HT-29 (cell line): ENCODE measurements at places on chromosomes 6 and 20.

- DNase-seq: no peak
These were observed 584.7 kb downstream of the RFPL4B start for GRCh38 chr6:112931832-112932231.

DNA sequence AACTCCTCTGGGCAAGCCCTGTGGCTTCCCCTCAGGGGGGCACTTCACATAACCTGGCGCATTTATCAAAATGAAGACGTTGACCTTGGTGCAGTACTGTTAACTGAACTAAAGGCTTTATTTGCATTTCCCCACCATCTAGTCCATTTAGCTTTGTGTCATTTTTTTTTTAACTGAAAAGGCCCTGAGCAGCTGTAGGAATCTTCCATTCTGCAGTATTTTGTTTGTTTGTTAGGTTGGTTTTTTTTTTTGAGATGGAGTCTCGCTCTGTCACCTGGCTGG, 10.7 kb downstream of the TMEM181 start:
- no peak for DNase-seq

DNA sequence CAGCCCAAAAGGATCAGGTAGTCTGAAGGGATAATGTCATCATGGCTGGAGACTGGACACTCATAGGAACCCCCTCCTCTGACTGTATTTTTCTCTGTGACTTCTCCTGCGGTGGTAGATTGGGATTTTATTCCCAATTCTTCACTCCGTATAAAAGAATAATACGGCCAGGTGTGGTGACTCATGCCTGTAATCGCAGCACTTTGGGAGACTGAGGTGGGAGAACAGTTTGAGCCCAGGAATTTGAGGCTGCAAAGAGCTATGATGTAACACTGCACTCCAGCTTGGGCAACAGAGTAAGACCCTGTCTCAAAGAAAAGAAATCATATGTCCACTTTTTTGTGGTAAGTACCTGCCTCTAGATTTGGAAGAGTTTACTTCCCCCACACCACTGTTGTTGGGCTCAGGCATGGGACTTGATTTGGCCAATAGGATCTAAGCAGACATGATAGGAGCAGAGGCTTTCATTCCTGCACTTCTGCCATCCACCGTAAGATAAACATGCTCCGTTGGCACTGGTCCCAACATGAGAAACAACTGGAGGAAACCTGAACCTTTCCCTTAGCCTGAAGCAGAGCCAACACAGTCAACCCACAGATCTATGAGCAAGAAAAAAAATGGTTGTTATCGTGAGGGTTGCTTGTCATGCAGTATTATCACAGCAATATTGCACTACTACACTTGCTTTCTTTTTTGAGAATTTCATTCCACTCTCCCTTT, 82.0 kb downstream of the JPH2 start:
- DNase-seq: peak; percentile 43

- no peak for DNase-seq
These were observed 34.4 kb downstream of the SMOC2 start for GRCh38 chr6:168475188-168476013.

DNA sequence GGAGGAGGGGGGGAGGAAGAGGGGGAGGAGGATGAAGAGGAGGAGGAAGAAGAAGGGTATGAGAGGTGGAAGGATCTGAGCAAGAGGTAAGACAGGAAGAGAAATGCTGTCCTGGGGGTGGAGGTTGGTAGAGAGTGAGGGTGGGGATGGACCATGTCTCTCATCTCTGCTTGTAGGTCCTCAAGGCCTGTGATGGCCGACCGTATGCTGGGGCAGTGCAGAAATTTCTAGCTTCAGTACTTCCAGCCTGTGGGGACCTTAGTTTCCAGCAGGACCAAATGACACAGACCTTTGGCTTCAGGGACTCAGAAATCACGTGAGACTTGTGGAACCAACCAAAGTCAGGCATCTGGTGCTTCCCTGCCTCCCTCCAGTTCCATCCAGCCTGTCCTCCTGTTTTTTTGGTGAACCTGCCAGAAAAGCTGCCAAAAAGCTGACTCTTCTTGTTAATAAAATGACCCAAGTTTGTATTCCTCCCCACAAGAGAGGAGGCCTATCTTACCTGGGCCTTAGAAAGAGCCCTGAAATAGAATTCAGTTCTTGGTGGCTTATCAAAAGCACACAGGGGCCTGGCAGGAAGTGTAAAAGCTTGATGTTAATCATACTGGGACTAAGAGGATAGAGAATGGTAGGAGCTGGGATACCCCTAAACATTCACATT, 2.5 kb upstream of the C4A start:
- DNase-seq: no peak

DNA sequence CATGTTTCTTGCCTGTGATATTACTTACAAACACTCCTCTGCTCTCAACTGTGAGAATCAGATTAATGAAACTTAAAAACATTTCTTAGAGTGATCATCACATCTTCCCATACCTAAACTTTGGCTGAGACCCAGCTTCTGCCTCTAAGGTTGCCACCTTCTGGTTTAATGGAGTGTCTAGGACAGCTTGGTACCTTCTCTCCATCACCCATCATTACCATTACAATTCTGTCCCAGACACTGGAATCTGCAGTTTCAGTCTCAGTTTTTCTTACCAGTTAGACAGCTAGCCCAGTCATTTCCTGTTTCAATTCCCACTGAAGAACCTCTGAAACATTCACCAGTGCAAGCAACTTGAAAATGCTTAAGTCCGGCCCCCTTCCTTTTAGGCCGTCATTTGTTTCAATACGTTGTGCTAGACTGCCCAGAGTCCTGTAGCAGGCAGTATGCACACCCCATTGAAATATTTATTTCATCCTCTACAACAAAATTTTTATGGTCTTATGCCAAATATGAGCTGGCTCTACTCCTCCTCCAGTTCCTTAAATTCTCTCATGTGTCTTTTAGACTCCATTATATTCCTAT, 107.0 kb upstream of the FOXO3 start:
- DNase-seq: no peak

- no peak for DNase-seq
These were observed 39.5 kb downstream of the NCR2 start for GRCh38 chr6:41374618-41375590.

- peak; percentile 65 for DNase-seq
These were observed 2.1 kb upstream of the HIVEP2 start for GRCh38 chr6:142946924-142947713.

GRCh38 chr6:62039605-62040004, 246.4 kb downstream of the KHDRBS2 start:
- no peak for DNase-seq

DNA sequence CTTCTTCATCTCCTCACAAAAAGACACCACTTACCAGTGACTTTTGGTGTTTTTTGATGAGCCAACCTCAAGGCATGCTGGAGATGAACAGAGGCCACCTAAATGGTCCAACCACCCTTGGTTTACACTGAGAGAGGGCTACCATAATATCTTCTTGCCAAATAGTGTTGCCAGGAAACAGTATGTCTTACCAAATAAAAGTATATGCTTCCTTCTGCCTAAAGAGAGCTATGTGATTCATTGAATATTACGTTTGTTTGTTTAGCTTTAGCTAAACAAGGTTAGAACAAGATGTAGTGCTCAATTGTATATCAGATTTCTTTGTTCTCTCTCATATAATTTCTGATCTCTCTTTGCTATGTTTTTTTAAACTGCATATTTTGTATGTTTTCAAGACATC, 40.6 kb upstream of the BMP6 start:
- no peak for DNase-seq

GRCh38 chr6:119125576-119125975, 47.1 kb upstream of the FAM184A start:
- DNase-seq: no peak

DNA sequence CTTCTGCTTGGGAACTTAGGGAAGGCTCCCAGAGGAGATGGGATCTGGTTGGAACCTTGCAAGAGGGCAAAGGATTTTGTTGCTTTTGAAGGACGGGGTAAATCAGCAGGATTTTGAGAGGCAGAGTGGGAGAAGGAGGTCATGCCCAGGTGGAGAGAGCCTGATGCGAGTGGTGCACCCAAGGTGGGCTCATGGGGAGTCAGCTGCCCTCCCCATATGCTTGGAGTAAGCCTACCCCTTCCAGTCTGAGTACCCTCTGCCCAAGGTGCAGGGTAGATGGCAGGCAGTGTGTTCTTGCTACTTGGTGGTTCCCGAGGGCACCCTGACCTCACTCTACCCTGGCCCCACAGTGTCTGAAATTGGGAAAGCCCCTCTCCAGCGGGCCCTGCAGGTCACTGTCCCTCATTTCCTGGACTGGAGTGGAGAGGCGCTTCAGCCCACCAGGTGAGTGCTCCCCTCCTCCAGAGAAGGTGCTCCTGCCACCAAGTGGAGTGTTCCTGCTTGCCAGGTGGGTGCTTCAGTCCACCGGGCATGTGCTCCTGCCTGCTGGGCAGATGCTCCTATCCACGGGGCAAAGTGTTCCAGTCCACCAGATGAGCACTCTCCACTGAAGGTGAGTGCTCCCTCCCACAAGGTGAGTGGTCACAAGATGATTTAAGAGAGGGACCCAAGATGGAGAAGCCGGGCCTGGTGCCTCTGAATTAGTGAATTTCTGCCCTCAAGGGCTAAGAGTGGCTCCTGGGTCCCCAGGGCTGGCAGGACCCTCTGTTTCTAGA, 3.4 kb downstream of the BPIFB2 start:
- DNase-seq: no peak

- DNase-seq: no peak
These were observed 65.5 kb downstream of the LAMA4 start for GRCh38 chr6:112188906-112189305.

- DNase-seq: no peak
These were observed 36.4 kb downstream of the ELOVL5 start for GRCh38 chr6:53312355-53312754.

- DNase-seq: peak; percentile 16
These were observed 360.6 kb downstream of the RIMS1 start for GRCh38 chr6:72246926-72247325.

- DNase-seq: no peak
These were observed 50.7 kb upstream of the UTRN start for GRCh38 chr6:144234399-144234798.

DNA sequence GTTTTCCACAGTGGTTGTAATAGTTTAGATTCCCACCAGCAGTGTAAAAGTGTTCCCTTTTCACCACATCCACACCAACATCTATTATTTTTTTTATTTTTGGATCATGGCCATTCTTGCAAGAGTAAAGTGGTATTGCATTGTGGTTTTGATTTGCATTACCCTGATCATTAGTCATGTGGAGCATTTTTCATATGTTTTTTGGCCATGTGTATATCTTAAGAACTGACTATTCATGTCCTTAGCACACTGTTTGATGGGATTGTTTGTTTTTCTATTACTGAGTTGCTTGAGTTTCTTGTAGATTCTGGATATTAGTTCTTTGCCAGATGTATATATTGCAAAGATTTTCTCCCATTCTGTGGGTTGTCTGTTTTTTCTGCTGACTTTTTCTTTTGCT, 820.1 kb downstream of the TENT5A start:
- no peak for DNase-seq

- DNase-seq: no peak
These were observed 47.3 kb upstream of the STXBP5 start for GRCh38 chr6:147156799-147157382.

DNA sequence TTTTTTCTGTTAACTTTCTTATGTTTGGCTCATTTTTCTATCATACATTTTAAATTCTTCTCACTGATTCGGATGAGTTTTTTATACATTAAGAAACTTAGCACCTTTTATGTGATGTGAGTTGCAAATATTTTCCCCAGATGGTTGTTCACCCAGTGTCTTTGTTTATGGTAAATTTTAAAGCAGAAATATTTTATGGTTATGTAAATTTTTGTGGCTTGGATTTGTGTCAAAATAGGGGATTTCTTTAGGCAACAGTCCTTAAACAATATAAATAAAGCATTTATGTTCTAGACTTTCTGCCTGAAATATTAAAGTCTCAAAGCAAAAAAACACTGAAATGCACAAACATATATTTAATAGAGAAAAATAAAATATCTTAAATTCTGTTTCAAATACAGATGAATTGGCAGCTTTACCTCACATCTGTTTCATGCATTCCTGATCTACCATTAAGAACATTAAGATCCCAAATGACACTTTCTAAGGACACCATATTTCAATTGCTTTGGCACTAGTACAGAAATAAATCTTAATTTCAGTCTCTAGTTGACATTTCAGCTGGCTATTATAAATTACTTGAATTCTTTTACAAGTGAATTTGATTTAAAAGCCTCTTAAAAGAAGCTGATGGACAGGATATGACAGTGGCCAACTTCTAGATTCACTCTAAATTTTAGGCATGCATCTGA, 646.6 kb downstream of the HACE1 start:
- DNase-seq: no peak

DNA sequence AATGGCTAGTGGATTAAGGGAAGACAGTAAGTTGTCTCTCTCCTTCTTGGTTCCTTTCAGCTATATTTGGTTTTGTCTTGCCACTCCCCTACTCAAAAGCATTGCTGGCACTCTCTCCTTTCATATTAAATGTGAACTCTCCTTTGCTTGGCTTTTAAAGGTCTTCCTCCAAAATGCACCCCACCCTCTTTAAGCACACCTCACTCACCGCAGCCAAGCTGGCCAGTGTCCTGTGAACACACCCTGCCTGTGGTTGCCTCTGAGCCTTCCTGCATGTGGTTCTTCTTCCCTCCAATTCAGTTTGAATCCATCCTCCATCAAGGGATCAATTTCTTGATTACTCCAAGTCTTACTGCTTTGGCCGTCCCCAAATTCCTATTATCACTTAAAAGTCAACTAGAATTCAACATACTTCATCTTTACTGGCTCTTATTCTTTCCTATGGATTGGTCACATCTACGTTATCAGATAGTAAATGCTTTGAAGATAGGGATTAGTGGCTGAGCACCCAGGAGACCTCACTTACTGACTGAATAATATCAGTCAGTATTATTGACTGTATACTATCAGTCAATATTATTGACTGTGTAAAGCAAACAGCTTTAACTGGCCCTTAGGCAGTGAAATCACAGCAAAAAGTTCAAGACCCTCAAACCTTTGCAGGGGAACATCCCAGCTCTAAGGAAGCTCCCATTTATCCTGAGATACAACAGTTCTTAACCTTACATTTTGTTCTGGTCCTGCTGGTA, 41.6 kb upstream of the SPDEF start:
- no peak for DNase-seq

DNA sequence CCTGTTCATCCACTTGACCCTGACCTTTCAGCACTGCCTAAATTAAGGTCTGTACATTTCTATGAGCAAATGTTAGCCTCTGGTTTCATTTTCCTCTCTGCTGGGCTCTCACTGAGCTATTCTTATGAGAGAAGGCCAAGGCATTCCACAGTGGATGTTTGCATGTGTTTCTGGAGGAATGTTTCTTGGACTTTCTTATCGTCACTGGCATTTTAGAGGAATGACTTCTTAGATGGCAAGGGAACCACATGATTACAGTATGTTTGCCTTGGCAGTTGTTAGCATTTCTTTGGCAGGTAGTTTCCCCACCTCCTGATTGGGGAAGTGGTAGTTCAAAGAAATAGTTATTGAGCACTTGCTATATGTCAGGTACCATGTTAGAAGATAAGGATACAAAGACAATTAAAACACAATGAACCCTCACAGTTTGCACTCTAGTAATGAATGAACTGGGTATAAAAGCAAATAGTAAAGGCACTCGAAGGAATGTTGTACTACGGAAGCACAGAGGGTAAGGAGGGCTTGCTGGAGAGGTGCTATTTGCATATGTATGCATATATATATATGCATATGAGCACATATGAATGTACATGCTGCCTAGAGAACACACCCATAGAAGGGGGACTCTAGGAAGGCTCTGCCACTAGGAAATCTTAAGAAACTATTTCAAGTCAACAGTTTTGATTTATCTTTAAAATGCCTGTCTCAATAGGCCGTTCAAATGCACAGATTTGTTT, 307.4 kb downstream of the EYA4 start:
- DNase-seq: peak; percentile 53
